Bronchial epithelial cell (primary cell): ENCODE measurements at places on chromosomes 3 and 15. TPM values are rescaled to one million over a fixed set of nuclear protein-coding genes. Genes with fewer than 3 reads are reported as not detected.

WDR93 gene
- total RNA-seq = not detected in 2 replicates

CYP1A2 gene
- not detected in 2 replicates for total RNA-seq

- no peak for DNase-seq
These were observed 165.7 kb downstream of the TCF12 start for GRCh38 chr15:57084192-57084591.

SLC15A2 gene
- 2.6 and 2.8 TPM in 2 replicates for total RNA-seq

DUOXA2 gene
- total RNA-seq = 0.13 TPM in 1 of 2 replicates, not detected in the other

DNA sequence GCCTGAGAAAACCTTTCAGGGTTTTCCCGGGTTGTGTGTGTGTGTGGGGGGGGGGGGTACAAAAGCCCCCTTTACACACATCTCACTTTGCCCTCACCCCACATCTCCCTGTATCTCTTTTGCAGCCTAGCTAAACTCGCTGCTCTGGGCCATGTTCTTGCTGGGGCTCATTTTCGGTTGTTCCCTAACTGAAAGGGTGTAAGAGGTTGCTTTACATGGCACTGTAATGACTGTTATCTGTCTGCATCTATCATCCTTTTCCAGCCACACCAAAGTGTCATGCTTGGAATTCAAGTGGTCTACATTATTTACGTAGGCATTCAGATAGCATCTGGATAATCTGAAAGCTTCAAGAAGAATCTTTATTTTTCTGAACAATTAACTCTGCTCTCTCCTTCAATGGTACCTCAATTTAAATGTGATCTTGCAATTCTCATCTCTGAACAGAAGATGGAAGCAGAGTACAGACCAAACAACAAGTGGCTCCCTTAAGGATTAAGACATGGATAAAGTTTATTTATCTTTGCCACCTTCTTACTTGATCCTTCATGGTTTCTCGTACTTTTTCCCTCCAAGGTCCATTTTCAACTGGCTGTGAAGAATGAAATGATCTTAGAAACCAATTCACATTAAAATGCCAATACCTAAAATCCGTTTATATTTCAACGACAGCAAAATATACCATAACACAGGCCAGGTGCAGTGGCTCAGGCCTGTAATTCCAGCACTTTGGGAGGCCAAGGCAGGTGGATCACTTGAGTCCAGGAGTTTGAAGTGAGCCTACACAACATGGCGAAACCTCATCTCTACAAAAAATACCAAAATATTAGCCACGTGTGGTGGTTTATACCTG lies 34.9 kb downstream of the DCLK3 start:
- peak; percentile 63 for DNase-seq

CPNE9 gene
- total RNA-seq = not detected in 2 replicates

ZNF592 gene
- 2.6 and 4.1 TPM in 2 replicates for total RNA-seq

GRCh38 chr3:68953816-68954444 lies 21.6 kb upstream of the TAFA4 start:
- DNase-seq = no peak

- no peak for DNase-seq
These were observed 667.9 kb upstream of the CFAP20DC start for GRCh38 chr3:59717679-59718205.

DNA sequence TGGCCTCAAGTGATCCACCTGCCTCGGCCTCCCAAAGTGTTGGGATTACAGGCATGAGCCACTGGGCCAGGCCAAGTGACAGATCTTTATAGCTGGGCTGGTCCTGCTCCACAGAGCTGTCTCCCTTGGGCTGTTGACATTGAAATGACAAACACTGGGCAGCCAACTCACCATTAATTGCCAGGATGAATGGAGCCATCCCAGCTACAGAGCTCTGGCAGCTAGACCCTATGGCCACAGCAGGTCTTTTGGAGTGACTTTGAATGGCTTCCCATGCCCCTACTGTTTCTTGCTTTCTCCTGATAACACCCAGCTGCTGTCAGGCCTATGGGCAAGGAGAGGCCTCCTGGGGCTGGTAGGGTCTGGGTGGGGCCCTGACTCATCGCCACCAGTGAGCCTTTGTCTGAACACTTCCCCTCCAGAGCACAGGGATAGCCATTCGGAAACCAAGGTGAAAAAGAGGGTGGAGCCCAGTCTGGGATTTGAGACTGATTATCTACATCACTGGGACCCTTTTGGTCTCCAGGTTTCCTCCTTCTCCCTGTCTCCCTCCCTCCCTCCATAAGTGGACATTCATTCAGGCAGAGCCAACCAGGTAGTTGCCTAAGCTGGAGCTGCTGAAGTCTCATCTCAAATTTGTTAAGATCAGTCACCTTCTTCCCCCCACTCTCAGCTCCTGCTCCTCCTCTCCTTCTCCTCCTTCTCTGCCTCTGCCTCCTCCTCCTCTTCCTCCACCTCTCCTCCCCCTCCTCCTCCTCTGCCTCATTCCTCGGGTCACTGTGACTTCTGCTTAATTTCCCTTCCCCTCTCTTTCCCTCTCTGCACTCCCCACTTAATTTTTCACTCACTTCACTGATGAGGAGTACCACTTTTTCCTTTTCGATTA lies 34.0 kb downstream of the BHLHE40 start:
- DNase-seq = peak; percentile 81

ZNF501 gene
- total RNA-seq = 5.5 and 6.8 TPM in 2 replicates

KLHL40 gene
- not detected in 2 replicates for total RNA-seq

DNA sequence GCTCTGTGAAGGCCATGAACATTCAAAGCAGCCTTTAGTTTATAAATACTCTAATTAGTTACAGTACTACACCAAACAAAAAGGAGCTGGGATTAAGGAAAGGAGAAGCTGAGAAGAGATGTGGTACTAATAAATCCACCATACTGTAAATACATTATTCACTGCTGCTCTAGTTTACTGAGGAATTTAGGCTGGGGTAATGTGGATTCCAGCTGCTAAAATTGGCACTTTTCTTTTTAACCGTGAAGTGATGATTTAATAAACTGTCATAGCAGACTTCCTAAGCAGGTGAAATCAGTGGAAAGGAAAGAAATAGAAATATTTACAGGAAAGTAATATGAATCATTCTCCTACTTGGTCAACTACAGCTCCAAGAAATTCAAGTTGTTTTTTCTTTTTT lies 88.7 kb downstream of the TFG start:
- DNase-seq = peak; percentile 18

DNA sequence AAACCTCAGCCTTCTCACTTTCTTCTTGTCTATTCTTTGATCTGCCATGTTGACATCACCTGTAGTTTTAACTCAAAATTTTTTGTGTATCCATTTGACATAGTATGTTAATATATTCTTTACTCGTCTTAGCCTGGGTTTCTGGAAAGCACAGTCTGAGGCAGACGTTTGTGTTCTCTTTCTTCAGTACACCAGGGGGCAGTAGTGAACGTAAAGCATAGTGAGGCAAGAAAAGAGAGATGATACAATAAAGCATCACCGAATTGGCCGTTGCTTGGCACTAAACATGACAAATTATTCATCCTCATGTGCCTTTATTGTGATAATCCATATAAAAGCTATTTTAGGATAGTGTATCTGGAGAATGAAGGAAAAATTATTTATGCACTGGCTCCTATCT lies 141.0 kb upstream of the MYRIP start:
- DNase-seq = peak; percentile 59
